ENCODE measurements at places on chromosomes 13 and 19.
A peak's percentile ranks its signal among the peaks of the same experiment; 100 is the strongest.

- no peak for DNase-seq
These were observed 358.1 kb downstream of the ENOX1 start for GRCh38 chr13:43428545-43429296.

DNA sequence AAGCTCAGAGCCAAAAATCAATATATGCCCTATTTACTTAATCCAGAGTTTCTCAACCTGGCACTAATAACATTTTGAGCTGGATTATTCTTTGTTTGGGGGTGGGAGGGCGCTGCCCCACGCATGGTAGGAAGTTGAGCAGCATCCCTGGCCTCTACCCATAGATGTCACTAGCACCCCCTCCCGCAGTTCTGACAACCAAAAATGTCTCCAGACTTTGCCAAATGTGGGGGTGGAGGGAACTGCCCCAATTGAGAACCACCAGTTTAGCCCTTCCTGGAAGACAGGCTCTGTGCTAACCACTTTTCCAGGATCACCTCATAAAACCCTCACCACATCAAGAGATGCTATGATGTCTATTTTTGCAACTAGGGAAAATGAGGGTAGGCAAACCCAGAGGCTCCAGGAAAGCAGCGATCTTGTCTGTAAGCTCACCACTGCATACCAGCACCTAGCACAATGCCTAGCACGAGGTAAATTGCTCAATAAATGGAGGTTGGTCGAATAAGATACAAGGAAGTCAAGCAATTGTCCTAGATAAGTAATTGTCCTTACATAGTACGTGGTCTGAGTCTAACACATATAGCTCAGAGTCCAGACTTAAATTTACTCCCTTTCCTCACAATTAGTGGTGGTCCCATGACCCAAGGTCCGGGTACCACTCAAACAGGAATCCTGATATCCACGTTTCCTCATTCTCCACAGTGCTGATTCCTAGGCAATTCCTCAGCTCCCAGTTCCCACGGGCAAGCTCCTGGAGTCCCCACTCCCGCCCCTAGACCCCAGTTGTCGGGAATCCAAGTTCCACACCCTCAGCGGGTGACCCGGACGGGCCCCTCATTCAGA is 892 bp downstream of the TRIR start:
- DNase-seq = no peak

DNA sequence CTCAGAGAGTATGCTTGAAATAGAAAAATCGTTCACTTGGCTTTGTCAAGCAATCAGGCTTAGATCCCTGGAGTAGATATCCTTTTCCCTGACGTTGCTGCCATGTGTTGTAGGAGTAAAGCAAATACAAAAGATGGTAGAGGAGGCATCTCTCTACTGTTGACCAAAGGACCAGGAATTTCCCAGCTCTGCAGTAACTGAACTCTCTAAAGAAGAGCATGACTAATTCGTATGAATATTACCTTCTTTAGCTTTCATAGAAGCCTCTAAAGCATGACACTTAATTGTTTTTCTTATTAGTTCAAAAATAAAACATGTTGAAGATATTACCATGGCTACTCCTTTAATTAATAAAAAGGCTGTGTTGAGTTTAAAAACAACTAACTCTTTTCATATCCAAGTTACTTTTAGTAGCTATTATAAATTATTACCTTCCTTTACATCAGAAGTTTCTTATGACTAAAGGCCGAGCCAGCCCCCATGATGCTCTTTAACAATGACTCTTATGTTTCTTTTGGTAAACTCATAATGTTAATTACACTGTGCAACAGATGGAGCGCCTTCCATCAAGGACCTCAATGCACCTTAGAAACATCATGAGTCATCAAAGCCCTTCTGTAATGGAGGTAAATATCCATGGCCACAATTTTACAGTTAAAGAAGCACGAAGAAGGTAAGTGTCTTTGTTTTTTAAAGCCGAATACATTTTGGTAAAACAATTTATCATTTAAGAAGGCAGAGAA is 352.4 kb downstream of the KLF5 start:
- DNase-seq = no peak

DNA sequence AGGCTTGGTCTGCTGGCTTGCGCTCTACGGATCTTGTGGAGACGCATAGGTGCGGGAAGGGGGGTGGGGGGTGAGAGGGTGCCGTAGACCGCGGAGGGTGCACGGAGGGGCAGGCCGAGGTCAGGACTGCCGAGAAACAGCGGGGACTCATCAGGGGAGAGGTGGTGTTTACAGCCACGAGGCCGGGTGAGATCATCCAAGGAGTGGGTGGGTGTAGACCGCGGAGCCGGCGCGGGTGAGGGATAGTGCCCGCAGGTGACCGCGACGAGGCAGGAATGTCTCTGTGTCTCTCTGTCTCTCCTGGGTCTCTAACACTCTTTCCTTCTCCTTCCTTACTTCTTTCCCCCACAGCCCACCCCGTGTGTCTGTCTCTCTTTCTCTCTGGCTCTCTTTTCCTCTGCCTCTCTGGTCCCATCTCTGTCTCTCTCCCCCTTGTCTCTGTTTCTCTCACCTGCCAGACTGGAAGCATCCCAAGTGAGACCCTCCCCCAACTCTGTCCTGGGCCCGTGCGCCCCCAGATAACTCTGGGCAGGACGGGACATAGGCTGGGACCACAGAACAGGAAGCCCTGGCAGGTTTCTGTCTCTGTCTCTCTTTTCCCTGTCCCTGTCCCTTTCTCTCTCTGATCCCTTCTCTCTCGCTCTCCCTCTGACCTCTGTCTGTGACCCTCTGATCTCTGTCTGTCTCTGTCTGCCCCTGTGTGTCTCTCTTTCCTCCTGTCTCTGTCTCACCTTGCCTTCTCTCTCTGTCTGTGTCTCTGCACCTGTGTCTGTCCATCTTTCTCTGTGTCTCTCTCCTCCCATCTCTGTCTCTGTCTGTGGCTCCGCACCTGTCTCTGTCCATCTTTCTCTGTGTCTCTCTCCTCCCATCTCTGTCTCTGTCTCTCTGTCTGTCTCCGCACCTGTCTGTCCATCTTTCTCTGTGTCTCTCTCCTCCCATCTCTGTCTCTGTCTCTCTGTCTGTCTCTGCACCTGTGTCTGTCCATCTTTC is 1.8 kb upstream of the KLK4 start:
- no peak for DNase-seq

GRCh38 chr13:68588623-68589022 is 1358.5 kb upstream of the PCDH9 start:
- no peak for DNase-seq

- no peak for DNase-seq
These were observed 23.9 kb upstream of the METTL21C start for GRCh38 chr13:102718746-102719145.

DNA sequence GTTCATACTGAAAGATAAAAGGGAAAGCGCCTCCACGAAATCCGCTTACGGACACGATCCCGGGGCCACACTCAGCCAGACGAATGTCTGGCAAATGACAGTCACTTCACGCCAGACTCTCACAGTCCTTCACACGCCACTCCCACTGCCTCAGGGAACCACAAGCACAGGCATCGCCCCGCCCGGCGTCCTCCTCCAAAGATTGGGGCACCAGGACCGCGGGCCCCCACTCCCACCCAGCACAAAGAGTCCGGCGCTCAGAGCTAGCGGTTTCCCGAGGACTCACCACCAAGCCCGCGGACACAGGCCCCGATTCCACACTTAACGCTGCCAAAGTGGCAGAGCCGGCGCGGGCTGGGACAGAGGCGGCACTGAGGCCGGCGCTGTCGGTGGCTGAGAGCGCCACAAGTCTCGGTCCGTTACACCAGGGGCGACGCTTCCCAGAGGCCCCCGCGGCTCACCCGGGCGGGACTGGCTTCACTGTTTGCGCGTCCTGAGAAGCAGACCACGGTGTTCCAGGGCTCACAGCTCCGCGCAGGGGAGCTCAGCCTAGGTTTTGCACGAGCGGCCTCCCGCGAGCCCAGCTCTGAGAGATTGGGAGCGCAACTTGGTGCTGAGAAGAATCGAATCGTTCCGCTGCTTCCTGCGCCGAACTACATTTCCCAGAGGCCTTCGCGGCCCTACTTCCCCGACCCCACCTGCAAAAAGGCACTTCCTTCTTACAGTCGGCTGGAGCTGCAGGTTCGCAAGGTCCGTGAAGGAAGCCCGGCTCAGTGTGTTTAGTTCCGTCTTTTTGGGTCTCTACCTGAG is at the start of gene ZNF569:
Gene ZNF569, minus strand, starts transcription at position 647 of the 810 bp plus-strand sequence. CDS start 22,523 bp downstream, outside the sequence.
- peak; percentile 90 for DNase-seq

GRCh38 chr13:43908156-43909126 is 28.7 kb downstream of the LACC1 start:
- no peak for DNase-seq

GRCh38 chr13:33307843-33308242 is 22.3 kb upstream of the STARD13 start:
- DNase-seq = no peak

- no peak for DNase-seq
These were observed 130.8 kb downstream of the IRS2 start for GRCh38 chr13:109655611-109656010.

- no peak for DNase-seq
These were observed 8.9 kb downstream of the PIAS4 start for GRCh38 chr19:4016486-4016885.

- no peak for DNase-seq
These were observed 502.3 kb downstream of the FOXO1 start for GRCh38 chr13:40164133-40164532.

GRCh38 chr13:64510747-64511146 is 2719.4 kb downstream of the PCDH9 start:
- DNase-seq = no peak

- DNase-seq = no peak
These were observed 6.3 kb downstream of the BICRA start for GRCh38 chr19:47615230-47615629.

DNA sequence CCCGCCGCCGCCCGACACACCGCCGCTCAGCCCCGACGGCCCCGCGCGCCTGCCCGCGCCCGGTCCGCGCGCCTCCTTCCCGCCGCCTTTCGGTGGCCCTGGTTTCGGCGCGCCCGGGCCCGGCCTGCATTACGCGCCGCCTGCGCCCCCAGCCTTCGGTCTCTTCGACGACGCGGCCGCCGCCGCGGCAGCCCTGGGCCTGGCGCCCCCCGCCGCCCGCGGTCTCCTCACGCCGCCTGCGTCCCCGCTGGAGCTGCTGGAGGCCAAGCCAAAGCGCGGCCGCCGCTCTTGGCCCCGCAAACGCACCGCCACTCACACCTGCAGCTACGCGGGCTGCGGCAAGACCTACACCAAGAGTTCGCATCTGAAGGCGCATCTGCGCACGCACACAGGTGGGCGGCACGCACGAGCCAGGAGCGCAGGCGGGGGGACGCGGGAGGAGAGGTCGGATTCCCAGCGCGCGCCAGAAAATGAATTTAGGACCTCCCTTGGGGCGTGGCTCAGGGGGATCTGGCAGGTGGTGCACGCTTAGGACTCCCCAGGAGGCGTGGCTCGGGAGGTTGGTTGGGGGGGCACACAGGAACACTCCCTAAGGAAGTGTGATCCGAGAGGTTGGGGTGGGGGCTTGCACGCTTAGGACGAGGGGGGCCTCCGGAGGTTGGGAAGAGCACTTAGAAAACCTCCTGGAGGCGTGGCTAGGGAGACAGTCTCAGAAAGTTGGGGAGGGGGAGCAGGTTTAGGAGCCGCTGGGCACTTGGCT is 1.2 kb downstream of the KLF2 start:
- no peak for DNase-seq

- no peak for DNase-seq
These were observed 292.6 kb downstream of the ENOX1 start for GRCh38 chr13:43494206-43494605.

DNA sequence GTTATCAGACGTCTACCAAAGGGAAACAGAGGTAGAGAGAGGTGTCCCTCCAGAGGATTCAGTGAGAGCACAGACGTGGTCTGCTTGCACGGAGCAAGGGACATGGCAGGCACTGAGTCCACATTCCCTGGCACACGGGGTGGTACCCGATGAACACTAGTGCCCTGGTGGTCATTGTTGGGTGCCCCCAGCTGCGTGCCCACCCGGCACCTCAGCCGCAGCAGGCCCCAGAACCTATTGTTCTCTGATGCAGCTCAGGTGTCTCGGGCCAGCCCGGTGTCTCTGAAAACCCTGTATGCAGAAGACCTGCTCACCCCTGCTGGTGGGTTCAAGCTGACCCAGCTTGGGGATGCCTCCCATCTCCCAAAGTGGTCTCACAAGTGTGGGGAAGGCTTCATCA is 11.9 kb downstream of the SUGP1 start:
- DNase-seq = no peak

DNA sequence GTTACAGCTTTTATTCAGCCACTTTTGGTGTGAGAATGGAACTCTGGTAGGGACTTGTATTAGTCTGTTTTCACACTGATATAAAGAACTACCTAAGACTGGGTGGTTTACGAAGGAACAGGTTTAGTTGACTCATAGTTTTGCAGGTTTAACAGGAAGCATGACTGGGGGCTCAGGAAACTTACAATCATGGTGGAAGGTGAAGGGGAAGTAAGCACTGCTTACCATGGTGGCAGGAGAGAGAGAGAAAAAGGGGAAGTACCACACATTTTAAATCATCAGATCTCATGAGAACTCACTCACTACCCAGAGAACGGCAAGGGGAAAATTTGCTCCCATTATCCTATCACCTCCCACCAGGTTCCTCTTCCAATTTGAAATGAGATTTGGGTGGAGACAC is 942.2 kb downstream of the PCDH17 start:
- no peak for DNase-seq

- DNase-seq = no peak
These were observed 25.5 kb downstream of the ELL start for GRCh38 chr19:18496167-18496979.

- no peak for DNase-seq
These were observed 33.1 kb upstream of the ZNF536 start for GRCh38 chr19:30338878-30339623.

DNA sequence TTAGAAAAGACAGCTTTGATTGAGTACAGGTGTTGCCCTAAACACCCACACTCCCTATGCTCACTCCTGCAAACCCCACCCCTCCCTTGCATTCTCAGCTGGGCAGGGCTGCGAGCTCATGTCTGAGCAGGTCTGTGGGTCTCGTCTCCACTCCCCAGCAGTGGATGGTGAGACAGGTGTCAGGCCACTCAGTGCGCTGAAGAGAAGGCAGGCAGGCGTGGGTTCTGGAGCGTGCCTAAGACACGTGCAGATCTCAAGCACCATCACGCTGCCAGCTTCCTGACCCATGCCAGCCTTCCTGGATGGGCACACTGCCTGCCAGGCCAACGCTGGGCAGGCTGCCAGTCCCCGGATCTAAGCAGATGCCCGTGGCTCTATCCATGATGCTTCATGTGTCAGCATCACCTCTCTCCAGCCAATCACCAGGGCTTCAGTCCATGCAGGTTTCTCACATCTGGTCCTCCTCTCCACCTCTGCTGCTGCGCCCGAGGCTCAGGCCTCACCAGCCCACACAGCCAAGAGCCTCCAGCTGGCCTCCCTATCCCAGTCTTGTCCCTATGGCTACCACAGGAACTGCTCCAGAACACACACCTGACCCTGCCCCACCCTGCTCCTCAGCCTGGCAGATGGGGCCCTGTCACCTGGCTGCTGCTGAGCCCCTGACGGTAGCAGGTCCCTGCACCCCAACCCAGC is 42.6 kb downstream of the EPS15L1 start:
- DNase-seq = no peak

DNA sequence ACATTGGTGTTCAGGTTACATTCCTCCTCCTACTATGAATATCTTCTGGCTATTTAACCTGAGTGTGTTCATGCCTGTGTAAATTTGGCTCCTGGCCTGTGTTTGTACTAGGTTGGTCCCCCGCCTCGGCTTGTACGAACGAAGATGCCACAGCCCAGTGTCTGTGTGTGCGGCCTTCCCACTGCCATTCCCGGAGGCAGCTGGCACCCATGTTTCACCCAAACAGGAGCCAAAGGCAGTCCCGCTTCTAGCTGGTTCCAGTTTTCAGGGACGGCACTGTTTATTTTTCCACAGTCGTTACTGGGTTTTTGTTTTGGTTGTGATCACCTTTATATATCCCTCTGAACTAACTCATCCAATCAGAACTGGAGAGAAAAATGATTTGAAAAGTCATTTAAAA is 102.5 kb upstream of the ZNF536 start:
- no peak for DNase-seq

- no peak for DNase-seq
These were observed 6.9 kb downstream of the NPHS1 start for GRCh38 chr19:35845215-35846037.

Data from vagina (tissue), 2 donors.